ENCODE measurements at places on chromosomes 3 and 15. TPM values are rescaled to one million over a fixed set of nuclear protein-coding genes. Genes with fewer than 3 reads are reported as not detected.
A peak's percentile ranks its signal among the peaks of the same experiment; 100 is the strongest.

The KBTBD8 gene
- 5.8 TPM for total RNA-seq

The ESYT3 gene
- 7.6 TPM for total RNA-seq

GRCh38 chr3:134333522-134334181, 40.6 kb downstream of the AMOTL2 start:
- no peak overlapping the region for H3K4me3 ChIP-seq
- H3K36me3 ChIP-seq = no peaks in the 10 kb centered on the region
- H3K27me3 ChIP-seq = no peaks in the 10 kb centered on the region
- peaks cover 93% of the 10 kb centered on the region for H3K4me1 ChIP-seq
- DNase-seq = peak; percentile 88
- peak overlapping the region; percentile 95 for H3K27ac ChIP-seq

DNA sequence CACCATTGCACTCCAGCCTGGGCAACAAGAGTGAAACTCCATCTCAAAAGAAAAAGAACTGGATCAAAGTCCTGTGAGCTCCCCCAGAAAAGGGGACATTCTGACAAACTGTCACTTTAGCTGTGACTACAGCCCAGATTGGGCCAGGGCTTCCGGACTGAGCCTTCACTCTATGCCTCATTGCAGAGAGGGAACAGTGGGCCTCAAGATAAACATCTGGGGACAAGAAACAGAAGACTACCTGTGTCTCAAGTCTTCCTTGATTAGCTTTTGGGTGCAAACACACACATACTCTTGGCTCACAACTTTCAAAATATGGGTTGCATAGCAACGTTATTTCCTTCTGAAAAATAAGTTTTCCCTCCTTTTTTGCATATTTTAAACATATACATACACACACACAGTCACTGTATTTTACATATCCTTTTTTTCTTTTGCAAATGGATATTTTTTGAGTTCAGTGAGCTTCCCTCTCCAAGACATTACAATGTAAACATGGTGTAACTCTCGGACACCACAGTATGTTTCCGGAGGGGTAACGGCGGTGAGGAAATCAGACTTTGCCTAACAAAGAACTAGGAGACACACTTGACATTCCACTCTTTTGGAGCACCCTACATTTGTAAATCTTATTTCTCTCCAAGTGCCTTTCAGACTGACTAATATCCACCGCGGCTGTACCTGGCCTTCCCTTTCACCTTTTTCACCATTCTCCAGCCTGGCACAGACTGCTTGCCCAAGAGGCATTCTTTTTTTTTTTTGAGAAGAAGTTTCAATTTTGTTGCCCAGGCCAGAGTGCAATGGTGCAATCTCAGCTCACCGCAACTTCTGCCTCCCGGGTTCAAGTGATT, 3.5 kb downstream of the TKT start:
- H3K4me3 ChIP-seq = no peak overlapping the region
- no peak overlapping the region for H3K27ac ChIP-seq
- H3K4me1 ChIP-seq = peaks cover 24% of the 10 kb centered on the region
- no peaks in the 10 kb centered on the region for H3K36me3 ChIP-seq

- H3K27me3 ChIP-seq = no peaks in the 10 kb centered on the region
- no peak overlapping the region for H3K4me3 ChIP-seq
- no peak overlapping the region for H3K27ac ChIP-seq
Observed at GRCh38 chr15:36645106-36645505, 65.7 kb downstream of the CDIN1 start.

DNA sequence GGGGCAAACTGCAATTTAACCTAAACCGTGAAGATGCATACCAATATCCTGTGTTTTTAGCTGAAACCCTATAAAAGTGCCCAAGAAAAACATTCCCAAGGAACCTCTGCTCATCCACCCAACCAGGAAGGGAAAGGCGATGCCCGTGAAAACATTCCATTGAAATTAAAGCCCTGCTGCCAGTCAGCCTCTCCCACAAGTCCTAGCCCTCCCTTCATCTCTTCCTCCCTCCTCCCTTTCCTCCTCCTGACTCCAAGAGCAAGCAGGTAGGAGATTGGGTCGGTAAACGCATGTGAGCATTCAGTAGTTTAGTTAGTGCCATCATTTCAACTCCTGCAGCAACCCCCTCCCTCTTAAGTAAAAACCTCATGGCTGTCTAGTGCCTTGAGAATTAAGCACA, 27.7 kb downstream of the HES1 start:
- H3K27ac ChIP-seq = no peak overlapping the region
- H3K27me3 ChIP-seq = no peaks in the 10 kb centered on the region
- DNase-seq = no peak
- H3K4me1 ChIP-seq = peaks cover 34% of the 10 kb centered on the region
- no peak overlapping the region for H3K4me3 ChIP-seq
- H3K36me3 ChIP-seq = no peaks in the 10 kb centered on the region

DNA sequence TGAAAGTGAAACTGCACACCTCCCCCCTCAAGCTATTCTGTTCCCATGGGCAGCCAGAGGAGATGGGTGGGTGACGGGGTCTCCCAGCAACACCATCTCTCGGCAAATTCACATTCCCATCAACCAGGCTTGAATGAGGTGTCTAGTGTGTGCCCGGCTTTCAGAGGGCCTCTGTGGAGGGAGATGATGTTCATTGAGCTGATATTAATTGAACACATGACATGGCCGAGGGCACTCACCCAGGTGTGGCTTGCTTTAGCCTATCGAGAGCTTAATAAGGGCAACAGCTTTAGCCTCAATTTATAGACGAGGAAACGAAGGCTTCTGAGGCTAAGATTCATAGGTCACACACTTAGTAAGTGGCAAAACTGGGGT, 288.0 kb downstream of the UACA start:
- no peaks in the 10 kb centered on the region for H3K36me3 ChIP-seq
- DNase-seq = no peak
- no peak overlapping the region for H3K27ac ChIP-seq
- H3K4me1 ChIP-seq = no peaks in the 10 kb centered on the region
